ENCODE measurements at places on chromosomes 12 and 14. TPM values are rescaled to one million over a fixed set of nuclear protein-coding genes. Genes with fewer than 3 reads are reported as not detected.

GRCh38 chr12:13112968-13113367 lies 9.5 kb upstream of the GSG1 start:
- no peak for DNase-seq

GRCh38 chr14:31127690-31128089 lies 79.9 kb downstream of the HECTD1 start:
- no peak for DNase-seq

DNA sequence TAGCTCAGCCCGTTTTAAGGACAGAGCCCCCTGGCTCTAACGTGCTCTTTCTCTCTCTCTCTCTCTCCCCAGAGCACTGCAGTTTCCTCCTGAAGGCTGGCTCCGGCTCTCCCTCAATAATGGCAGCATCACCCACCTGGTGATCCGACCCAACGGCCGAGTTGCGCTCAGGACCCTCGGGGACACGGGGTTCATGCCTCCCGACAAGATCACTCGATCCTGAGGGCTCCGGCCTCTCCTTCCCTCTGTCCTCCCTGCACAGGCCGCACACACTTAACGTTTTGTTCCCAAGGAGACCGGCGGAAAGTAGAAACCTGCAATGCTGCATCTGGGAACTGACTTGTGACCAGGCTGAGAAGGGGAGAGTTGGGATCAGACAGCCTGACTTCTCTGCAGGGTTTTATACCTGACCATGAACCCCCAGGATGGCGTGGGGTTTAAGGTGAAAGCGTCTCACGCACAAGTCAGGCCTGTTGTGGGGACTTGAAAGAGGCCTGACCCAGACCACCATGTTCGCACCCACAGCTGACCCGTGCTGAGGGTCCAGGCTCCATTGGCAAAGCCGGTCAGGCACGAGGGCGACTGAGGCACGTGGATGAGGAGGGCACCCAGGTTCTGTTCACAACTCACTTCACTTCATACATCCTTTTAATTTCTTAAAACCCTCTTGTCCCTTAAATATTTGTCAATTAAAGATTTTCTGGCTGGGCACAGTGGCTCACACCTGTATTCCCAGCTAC lies 10.1 kb downstream of the PGAM5 start:
- no peak for DNase-seq

DNA sequence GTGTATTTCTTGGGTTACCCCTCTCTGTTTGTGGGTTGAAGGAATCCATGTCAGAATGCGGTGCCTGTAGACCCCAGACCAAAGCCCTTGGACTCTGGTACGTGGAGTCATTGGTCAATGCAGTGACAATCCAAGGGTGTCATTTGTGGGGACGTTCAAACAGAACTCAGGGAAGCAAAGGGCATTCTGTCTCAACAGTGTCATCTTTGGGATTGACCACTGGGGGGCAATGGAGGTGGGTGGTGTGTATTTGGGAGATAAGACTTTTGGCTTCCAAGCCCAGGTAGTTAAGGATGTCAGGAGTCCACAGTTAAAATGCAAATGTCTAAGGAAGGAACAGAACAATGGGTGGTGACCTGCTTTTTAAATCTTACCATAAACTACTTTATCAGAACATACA lies 54.6 kb upstream of the CCDC175 start:
- DNase-seq, result no peak

DNA sequence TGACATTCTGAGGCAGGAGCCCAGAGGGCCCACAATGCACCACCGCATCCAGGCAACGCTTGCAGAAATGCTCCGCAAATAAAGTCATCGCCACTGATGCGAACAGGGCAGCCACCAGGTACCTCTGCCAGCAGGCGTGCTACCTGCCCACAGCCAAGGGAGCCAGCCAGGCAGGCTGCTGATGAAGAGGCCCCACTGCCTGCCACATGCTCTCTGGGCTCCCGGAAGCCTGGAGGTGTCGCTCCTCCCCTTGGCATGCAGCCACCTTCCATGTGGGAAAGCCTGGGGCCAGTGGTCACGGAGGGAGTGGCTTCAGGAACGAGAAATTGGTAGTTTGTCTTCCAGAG lies 14.7 kb downstream of the GPR132 start:
- peak; percentile 94 for DNase-seq

TDP1 gene
- 7.0 TPM for total RNA-seq

DNA sequence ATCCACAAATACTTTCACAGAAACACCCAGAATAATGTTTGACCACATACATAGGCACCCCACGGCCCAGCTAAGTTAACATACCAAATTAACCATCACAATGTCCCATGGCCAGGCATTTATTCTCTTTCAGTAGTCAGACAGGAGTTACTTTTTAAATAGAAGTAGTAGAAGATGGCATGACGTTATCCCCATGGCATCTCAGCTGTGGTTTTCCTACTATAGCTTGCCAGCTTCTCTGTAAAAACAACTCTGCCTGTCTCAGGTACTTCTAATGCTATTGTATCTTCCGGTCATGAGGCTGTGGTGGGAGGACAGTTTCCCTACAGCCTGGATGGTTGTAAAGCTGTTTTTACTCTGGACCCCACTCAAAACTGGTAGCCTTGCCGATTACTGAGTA lies 19.3 kb downstream of the CTSG start:
- peak; percentile 14 for DNase-seq

- DNase-seq, result no peak
Measured at GRCh38 chr14:37595809-37596621, 586 bp downstream of the TTC6 start.

DNA sequence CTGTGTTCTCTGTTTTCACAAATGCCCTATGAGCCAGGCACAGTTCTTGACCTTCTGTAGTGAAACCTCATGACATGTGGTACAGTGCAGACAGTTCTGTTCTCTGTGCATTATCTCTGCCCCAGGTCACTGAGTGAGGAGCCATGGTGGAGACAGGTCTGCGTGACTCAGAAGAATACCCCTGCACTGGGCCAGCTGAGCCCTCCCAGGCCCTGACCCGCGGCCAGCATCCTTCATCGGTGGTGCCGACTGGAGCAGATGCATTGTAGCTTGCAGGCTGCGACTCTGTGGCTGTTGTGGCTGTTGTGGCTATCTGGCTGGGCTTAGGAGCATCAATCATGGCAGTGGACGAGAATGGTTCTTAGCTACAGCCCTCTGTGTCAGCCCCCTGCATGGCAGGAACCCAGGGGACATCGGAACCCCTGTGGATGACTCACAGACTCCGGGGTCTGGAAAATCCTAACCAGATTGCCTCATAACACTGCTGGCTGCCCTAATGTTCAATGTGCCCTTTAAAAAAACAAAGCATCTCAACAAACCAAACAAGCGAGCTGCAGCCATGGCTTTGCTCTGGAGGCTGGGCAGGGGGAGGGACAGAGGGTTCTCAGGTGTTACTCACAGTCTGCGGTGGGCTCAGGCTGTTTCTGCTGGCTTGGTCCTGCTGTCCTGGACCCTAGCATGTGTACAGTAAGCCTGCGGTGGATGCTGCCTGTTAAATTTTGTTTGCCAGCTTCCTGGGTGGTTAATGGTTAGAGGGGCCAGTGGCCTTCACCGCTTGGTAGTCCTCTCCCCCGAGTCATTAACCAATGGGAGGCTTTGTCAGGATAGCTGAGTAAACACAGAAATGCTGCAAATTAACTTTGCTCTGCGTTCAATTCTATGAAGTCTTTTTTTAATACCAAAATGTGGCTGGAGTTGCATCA lies at the start of gene SERPINA6:
SERPINA6 (minus strand) TSS at position 689 of the 923 bp plus-strand sequence. CDS start 8,688 bp downstream, outside the sequence.
- DNase-seq, result no peak

DNA sequence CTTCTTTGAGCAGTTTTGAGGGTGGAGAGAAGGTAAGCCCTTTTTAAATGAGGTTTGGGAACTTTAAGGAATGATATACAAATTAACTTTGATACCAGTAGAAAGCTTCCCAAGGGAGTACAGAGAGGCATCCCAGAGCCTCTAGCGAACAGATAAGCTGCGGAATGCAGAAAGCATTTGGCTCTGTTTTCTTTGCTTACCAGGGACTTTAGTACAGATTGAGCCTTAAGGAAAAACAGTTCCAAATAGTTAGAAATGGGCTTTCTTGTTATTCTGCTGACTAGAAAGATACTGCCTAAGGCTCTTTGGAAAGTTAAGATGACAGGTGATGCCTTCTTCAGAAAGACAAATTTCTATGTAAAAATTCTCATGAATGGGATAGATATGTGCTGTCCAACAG lies 261.7 kb upstream of the FOXN3 start:
- DNase-seq, result no peak

GRCh38 chr12:91423693-91424050 lies 241.1 kb upstream of the DCN start:
- no peak for DNase-seq

GRCh38 chr12:50112456-50113218 lies 601 bp downstream of the COX14 start:
- DNase-seq, result peak; percentile 64

KRT79 gene
- total RNA-seq, result not detected

RNASE3 gene
- not detected for total RNA-seq

DNA sequence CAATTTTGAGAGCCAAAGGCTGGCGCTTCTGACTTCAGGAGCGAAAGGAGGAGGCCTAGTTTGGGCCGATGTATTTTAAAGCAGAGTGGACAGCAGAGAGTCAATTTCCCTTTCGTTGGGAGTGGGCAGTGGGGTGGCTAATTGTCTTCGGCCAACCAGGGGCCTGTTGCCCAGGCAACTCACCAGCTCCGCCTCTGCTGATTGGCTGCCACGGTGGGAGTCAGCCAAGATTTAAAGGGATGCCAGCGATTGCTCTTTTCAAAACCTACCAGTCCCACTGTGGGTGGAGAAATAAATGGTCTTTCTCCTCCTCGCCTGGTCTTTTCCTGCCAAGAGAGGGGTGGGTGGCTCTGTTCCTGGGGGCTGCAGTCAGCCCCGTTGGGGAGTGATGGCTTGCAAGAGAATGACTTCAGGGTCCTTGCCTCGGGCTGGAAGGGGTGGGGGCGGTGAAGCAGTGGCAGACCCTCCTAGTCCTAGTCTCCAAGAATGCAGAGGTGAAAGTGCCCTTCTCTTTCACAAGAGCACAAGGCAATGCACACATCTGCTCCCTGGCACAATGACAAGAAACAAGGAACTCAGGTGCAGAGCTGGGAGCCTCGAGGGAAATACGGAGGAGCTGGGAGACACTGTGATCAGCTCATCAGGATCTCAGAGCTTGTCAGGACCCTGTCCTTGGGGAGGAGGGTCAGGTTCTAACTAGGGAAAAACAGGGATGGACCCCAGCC lies 37.7 kb downstream of the RASAL1 start:
- DNase-seq, result peak; percentile 49

- no peak for DNase-seq
Measured at GRCh38 chr14:72631401-72631800, 262.5 kb downstream of the DPF3 start.

DNA sequence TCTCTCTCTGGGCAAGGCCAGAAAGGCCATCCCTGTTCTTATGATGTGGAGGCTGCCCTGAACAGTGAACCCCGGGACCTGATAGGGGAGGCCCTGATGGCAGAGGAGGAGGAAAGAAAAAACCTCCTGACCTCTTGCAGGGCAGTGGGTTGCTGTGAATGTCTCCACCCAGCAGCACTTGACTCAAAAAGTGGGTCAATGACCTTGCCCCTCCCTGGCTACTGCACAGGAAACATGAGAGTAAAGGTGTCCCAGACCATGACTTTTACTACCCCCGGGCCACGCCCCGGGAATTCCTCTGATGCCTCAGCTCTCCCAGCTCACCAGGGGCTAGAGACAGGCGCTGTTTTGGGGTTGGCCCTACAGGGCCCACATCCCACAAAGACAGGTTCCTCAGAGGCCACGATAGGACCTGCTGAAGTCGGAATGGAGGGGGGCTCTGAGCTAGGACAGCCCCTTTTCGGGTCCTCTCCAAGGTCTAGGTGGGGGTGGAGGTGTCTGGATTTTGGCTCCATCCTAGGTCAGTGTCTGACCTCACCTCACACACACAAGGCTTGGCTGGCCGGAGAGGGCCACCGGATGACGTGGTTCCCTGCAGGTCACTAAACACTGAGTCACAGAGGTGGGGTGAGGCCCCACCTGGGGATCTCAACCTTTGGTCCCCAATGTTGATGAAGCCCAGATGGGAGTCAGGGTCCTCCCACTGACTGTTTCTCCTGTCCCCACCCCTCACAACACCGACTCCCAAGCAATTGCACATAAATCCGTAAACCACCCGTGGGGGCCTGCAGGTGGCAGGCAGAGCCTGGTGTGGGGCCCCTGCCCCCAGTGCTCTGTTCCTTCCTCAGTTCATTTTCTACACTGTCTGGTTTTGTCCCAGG lies 1.6 kb downstream of the RHOF start:
- peak; percentile 58 for DNase-seq

DNA sequence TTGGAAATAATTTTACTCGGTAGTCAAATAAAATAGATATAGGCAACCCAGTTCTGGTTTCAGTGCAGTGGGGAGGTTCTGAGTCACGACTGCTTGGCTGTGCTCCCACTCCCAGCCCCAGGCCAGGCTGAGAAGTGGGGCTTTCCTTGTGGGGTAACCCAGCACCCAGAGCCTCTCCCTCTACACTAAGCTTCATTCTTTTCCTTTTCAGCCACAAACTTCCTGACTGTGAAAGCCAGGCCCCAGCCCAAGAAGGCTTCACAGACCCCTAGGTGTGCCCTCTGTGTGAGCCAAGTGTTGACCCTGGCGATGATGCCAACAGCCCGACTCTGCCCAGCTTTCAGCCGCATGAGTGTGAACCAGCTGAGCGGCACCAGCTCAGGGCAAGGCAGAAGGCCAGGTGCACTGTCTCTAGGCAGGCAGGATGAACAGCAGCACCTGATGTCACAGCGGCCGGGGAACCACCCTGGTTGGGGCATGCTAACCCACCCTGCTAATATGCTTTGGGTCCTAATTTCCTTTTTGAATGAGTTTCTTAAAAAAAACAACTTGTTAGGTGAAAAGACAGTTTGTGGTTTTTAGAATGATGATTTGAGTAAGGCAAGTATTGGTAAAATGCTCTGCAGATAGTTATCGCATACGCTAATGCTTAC lies 42.2 kb upstream of the ATP23 start:
- DNase-seq, result peak; percentile 75

- no peak for DNase-seq
Measured at GRCh38 chr14:54579621-54580020, 12.7 kb downstream of the SAMD4A start.

DNA sequence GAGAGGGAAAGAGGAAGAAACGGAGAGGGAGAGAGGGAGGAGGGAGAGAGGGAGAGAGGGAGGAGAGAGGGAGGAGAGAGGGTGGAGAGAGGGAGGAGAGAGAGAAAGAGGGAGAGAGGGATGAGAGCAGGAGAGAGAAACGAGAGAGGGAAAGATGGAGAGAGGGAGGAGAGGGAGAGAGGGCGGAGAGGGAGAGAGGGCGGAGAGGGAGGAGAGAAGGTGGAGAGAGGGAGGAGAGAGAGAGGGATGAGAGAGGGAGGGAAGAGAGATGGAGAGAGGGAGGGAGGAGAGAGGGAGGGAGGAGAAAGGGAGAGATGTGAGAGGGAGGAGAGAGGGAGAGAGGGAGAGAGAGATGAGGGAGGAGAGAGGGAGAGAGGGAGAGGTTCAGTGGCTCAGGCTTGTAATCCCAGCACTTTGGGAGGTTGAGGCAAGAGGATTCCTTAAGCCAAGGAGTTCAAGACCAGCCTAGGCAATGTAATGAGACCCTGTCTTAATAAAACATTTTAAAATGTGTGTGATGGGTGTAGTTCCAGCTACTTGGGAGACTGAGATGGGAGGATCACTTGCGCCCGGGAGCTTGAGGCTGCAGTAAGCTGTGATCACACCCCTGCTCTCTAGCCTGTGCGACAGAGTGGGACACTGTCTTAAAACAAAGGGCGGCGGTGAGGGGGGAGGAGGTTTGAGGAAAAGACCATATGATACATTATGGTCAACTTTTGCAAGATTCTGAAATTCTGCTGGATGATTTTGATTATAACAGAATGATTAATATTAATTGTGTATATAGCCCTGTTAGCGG lies 21.3 kb upstream of the SNRPF start:
- no peak for DNase-seq

GLT8D2 gene
- 34.8 TPM for total RNA-seq
